ENCODE measurements at places on chromosomes 5 and 9.

DNA sequence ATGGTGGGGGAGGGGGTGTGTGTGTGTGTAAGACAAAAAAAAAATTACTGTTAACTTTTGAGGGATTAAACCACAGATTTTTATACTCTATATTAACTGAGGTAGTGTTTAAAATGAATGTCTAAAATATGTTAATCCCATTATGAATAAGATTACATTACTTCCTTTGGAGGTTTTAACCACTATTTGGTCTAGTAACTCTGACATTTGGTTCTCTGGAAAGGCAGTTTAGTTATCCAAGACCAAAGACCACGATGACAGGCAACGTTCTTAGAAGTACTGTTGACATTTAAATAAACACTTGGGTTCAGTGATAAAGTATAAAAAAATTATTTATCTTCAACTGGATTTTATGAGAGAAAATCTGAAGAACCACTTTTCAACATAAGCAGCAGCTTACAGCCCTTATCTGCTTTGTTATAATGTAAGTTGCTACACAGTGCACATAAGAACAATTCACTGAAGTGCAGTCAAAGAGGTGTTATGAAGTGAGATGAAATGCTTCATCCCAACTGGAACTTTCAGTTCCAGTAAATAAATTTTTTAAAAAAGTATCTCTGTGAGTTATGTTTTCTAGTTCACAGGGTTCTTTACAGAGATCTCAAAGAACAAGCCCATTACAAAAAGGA is 94.5 kb downstream of the OSMR start:
- DNase-seq: no peak

DNA sequence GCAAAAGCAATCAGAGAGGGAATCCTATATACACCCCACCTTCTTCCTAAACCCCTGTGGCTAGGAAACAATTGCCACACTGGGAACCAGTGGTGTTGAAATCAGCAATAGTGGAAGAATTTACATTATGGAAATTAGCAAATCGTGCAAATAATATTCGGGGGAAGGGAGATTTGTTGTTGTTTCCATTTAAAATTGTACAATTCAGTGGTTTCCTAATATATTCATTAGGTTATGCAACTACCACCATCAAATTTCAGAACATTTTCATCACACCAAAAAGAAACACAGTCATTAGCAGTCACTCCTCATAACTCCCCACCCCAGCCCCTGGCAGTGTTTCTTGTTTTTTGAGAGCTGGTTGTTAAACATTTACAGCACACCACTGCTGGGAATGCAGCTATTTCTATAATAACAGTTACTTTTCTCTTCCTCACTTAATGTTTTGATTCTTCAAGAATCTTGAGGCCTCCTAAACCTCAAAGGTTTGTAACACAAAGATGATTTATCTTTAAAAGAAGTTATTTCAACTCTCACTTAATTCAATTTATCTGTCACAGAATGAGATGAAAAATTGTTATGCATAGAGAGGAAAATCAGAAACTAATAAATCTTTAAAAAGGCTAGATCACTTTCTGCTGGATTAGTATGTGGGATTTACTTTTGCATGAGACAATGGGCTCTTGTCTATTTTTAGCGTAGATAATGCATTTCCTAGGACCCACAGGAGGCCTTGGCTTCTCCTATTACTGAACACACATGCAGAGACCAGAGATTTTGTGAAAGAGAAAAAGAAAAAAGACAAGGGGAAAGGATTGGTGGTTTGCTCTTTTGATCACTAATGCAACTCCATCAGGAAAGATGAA is 91.8 kb upstream of the DAPK1 start:
- DNase-seq: peak; percentile 76

- no peak for DNase-seq
Observed at GRCh38 chr5:150945947-150946346, 41.2 kb upstream of the ZNF300 start.

DNA sequence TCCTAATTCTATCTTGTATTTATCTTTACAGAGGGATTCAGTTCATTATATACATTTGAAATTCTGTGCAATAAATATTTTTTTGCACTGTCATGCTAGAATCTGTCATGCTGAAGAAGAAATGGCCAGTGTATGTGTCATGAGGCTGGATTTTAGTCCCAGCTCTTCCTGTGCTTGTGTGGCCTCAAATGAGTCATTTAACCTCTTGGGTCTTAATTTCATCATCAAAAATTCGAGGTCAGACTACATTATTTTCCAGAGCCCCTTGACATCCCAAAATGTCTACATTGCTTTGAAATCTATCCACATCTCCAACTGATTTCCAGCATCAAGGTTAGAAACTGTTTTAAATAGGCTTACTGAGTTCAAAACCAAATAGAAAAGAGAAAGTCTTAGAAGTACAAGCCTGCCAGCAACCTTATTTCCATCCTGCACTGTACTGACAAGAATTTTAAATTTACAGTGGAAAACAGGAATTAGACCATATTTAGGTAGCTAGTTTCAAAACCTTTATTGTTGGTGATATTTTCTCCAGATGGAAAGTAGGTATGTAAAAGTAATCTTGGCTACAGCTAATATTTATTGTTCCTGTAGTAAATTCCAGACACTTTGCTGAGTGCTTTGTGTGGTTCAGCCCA is 96.7 kb upstream of the MAMDC2 start:
- DNase-seq: no peak

GRCh38 chr5:61869333-61869732 is 436.7 kb upstream of the KIF2A start:
- no peak for DNase-seq

DNA sequence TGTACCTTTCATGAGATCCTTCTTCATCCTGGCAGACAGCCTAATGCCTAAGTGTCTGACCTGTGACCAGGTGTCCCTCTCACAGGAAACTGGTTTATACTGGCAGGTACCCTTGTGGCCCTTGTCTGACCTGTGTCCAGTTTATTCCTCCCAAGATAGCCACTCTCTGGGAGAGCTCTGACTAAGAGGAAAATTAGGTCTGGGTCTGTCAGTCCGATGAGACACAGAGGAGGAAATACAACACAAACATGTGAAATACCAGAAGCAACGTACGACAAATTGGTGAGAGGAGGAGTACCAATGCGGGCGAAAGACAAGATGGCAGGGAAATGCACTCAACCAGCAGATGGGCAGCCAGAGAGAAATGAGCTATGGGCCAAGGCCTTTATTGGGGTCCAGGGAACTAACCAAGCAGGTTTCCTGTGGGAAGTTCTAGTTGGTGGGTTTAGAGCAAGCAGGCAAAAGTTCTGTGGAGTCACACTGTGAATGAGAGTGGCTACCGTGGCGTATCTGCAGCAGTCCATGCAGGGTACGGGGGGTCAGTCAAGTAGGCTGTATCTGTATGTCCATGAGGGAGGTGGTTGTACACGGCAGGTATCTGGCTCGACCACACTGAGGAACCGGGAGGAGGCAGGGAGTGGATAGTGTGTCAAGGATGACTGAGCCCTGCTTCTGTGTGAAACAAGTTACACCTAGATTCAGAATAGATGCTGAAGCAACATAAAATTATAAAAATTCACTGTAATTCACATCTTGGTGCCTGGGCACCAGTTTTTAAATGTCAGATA is 109.0 kb downstream of the MLLT3 start:
- DNase-seq: no peak

DNA sequence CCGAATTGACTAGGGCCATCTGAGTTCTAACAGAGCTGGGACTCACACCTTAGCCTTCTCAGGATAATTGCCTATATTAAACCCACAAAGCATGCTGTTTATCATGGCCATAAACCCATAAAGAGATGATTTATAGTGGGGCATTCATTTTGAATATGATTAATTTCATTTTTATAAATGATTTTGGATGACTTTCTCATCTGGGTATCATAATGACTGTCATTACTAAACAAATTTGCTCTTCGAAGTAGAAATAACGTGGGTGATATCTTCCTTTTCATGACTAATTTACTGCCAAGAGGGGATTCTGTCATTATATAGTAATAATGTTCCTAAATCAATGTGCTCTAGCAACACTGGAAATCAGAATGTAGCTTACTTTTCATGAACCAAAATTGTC is 498.2 kb downstream of the CDH12 start:
- no peak for DNase-seq

DNA sequence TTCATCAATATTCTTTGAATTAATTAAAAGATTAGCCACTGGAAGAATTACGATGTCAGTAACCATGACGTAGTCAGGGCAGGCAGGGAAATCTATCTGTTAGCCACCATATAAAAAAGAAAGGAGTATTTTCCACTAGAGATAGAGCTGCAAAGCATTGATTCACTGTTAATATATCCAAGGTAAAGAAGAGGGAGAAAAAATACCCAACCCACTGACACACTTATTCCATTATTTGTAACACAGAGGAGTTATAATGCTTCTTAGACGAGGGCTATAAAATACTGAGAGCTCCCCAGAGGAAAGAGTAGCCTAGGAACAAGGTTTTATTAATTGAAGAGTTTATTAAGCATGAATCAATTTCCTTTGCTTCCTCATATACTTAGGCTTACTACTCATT is 382.2 kb upstream of the CDH6 start:
- no peak for DNase-seq

GRCh38 chr5:2752821-2753439 is 1.5 kb upstream of the IRX2 start:
- no peak for DNase-seq

DNA sequence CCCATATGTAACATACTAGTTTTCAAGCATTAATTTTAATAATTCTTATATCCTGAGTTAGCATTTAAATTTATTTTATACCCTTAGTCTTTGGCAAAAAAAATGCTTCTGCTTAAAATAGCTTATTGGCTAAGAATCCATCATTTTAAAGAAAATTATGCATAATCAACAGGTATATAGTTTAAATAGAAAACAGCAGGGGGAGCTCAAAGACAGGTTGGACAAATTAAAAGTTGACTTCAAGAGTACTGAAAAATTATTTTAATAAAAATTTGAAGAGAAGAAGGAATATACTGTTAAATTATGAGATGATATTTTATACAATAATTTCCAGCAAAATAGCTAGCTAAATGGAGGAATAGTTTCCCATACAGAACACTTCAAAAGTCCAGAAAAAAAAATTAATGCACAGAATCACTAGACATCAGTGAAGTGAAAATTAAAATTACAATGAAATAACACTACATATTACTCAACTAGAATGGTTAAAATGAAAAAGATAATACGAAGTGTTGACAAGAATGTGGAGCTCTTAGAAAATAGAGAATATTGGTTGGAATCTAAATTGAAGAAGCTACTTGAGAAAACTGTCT is 387.1 kb downstream of the PDE4D start:
- DNase-seq: no peak

GRCh38 chr9:115207003-115207836 is 89.3 kb upstream of the TNC start:
- no peak for DNase-seq

GRCh38 chr5:6721442-6721841 is 8.2 kb downstream of the TENT4A start:
- no peak for DNase-seq

DNA sequence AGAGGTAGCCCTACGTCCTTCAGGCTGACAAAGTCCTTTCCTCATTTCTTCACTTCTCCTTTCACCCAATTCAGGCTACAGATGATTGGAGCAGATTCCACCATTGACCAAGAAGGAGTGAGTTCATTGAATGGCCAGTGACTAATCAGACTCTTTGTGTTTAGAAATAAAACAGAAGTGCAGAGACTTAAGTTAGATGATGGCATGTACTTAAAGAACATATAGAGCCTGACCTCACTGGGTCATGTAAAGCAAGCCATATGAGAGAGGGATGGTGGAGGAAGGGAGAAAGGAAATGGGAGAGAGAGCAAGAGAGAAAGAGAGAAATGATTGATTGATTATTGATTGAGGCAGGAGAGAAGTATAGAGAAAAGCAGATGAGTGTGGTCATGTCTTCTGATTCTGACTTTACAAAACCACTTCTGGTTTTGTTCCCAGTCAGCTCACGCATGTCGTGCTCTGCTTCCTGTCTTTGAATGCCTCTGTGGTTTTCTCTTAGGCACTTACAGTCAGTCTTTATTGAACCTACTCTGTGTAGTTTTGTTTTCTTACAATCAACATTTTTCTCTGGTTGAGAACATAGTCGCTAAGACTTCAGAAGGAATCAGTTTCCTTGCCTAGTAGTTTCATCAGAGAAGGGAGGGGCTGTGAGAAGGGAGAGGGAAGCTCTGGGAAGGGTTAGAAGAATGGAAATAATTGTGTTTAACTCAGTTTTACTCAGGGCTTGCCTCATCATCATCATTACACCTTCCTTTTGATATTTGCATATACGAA is 149.2 kb upstream of the KLF9 start:
- DNase-seq: no peak

DNA sequence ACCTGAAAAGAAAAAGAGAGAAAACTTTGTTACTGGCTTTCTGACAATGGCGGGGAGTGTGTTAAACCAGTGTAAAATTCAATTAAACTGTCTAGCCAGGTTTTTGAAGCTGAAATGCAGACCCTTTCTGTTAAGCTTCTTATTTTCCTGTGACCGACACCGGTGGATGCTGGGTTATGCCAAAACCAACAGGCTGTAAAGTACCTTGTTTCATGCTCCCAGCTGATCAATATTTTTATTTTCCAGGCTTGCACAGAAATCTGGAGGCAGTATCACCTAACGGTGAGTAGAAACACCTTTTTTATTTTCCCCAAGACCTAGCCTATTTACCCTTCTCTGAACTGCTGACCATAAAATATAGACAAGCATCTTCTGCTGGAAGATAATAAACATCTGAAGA is 94.9 kb upstream of the GRHPR start:
- DNase-seq: no peak

GRCh38 chr5:14745188-14745563 is 80.7 kb downstream of the OTULIN start:
- DNase-seq: no peak

DNA sequence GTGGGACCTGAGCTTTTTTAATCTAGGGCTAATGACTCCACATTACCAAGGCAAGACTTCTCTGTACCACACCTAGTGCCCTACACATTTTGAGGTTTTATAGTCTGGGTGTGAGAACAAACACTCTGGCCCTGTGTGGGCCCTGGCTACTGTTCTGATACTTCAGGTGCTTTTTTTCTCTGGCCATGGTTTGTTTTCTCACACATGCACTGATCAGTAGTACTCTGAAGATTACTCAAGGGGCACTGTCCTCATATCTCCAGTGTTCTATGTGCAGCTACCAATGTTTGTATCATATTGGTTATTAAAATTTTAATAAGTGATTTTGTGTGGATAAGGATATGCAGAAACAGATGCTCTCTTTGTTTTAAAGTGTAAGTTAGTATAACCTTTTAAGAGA is 5.9 kb upstream of the C9orf40 start:
- no peak for DNase-seq

DNA sequence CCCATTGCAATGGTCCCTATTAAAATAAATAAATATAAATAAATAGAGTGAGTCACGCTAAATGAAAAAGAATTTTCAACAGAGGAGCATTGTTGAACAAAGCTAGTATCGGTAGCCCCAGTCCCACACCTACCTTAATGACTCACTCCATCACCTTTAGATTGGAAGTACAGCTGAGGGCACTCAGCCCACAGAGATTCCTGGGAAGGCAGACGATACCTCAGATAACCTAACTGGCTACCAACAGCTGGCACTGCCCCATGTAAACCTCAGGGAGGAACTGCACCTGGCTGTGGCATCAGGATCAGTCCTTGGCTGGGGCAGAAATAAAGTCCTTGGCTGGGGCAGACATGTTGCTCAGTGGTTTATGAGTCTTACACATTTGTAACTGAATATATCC is 49.3 kb downstream of the SPRY4 start:
- no peak for DNase-seq
